ENCODE measurements at places on chromosomes 11 and 22.

DNA sequence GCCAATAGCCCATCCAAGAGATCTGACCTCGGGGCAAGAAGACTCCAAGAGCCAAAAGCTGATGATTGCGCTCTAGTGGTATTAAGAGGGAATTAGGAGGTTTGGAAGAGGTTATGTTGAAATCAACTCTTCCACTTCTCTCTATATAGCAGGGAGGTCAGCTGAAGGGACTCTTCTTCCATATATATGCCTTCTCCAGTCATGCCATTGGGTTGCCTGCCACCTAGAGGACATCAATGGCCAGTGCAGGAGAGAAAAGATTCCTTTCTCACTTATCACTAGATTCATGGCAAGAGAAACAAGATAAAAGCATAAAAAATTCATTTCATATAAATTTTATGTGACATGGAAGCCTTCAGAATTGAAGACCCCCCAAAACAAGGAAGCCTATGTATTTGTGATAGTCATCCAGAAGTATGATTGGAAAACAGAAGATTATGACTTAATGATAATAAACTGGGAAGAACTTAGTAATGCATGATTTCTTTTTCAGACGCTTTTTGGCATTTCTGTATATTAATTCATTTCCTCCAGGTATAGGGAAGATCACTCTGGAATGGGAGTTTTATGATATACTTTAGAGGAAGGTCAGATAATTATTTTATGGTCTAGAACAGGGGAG is 435.1 kb upstream of the DDI1 start:
- DNase-seq, result no peak

- DNase-seq, result no peak
Observed at GRCh38 chr11:33383075-33383919, 126.1 kb downstream of the HIPK3 start.

DNA sequence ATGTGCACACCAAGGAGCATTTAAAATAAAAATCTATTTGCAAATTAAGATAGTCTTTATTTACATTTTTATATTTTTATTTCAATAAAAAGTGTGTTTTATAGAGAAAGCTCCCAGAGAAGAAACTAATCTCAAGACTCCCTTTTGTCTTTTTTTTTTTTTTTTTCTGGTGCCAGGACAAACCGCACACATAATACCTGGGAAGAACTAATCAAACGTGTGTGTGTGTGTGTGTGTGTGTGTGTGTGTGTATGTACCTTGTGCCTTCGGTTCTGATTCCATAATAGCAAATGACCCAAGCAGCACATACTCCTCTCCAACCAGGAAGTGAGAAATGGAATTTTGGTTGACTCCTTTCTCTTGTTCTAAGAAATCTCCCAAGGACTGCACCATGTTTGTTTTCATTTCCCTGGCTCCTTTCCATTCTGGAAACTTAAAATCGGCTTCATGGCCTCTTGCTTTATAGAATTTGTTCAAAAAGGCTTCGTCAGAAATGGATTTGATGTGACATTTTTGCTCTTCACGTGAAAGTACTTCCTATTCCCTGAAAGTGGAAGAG is 65.3 kb downstream of the ST3GAL4 start:
- DNase-seq, result no peak

GRCh38 chr11:88345949-88346348 is 8.4 kb upstream of the CTSC start:
- DNase-seq, result no peak

GRCh38 chr11:77479746-77480352 is 6.0 kb upstream of the PAK1 start:
- no peak for DNase-seq

DNA sequence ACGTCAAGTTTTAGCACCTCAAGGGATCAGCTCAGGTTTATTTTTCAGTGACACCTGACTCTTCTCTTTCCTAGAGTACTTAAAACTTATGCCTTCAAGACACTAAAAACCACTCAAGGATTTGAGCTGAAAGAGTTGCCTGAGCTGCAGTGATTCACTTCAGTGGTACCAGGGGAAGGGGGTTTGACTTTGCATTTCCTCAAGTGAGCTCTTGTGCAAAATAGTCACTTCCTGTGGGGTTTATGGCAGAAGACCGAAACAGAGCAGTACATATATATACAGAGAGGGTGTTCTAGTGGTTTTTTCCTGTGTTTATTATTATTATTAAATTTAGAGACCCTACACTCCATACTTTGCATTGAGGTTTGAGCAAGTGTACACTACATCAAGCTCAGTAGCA is 60.7 kb downstream of the DBX1 start:
- no peak for DNase-seq

DNA sequence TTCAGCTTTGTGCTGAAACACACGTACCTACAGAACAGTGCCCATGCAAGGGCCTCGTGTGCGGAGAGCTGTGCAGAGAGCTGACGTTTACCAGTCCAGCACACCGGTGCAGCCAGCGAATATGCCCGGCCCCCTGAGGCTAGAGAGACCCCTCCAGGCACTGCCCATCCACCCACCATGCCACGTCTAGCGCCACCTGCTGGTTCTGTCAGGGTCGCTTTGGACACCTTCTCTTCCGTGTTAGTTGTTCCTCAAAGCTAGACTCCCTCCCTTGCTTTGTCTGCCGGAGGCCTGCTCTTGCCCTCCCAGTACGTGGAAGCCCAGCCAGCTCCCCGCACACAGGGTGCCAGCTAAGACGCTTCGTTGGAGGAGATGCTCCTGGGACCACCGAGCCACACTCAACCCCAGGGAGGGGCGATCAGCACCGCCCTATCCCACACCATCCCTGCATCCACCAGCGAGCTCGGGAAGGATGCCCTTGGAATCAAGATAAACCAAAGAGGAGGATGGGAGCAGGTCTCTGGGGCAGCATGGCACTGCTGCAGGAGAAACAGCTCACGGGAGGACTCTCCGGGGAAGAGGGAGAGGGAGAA is 43.4 kb downstream of the CPT1A start:
- DNase-seq, result peak; percentile 60

DNA sequence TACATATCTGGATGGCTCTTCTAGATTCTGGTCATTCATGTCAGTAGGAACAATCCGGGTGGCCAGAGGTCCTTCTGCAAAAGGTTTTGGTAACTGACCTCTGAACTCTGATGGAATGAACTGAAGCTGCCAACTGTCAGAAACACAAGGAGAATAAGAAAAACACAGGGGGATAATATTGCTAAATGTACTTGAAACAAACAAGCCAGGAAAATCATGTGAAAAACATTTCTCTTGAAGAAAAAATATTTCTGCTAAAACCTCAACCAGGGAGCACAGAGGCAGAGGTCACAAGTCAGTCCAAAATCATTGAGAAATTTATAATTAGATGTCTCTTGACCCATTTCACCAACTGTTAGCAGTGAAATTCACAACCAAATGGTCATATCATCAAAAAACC is 35.2 kb downstream of the ALG9 start:
- no peak for DNase-seq
